ENCODE measurements at places on chromosomes 2 and 18. TPM values are rescaled to one million over a fixed set of nuclear protein-coding genes. Genes with fewer than 3 reads are reported as not detected.

SLC5A6 gene
- 27.7 TPM for total RNA-seq

METTL5 gene
- 63.9 TPM for total RNA-seq

KLHL30 gene
- not detected for total RNA-seq

ZEB2 gene
- 82.8 TPM for total RNA-seq

SLC5A7 gene
- 14.3 TPM for total RNA-seq

HAAO gene
- total RNA-seq = 1.4 TPM

PROKR1 gene
- total RNA-seq = 1.8 TPM

IFT172 gene
- 42.0 TPM for total RNA-seq

SYT4 gene
- total RNA-seq = 357 TPM

ATP5F1A gene
- total RNA-seq = 647 TPM

CRYBA2 gene
- not detected for total RNA-seq

SP140 gene
- total RNA-seq = 2.1 TPM

Data from diencephalon (tissue), 1 donor.